ENCODE measurements at places on chromosomes 5 and 9.
A peak's percentile ranks its signal among the peaks of the same experiment; 100 is the strongest.

DNA sequence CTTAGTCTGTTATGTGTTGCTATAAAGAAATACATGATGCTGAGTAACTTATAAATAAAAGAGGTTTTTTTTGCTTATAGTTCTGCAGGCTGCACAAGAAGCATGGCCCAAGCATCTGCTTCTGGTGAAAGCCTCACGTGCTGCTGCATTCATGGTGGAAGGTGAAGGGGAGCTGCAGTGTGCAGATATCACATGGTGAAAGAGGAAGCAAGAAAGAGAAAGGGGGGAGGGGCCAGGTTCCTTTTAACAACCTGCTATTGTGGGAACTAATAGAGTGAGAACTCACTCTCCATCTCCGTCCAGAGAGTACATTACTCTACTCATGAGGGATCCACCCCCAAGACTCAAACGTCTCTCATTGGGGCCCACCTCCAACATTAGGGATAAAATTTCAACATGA is 12.5 kb upstream of the PARP8 start:
- no peak for DNase-seq

DNA sequence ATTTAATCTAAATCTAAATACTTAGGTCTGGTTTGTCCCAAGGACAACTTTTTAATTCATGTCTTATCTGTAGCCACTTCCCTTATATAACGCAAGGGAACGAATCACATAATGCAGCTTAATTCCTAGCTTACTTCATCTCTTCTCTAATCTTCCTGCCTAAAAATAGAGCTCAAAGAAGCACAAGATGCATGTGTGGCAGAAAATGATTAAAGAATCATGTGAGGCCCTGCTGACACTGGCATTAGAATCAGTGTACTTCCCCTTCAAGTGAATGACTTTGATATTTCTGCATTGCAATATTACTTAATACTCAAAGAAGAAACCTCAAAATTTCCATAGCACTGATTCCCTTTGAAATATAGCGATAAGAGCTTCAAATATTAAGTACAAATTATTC is 317.9 kb upstream of the FTMT start:
- no peak for DNase-seq

GRCh38 chr5:64619609-64620008 is 70.7 kb upstream of the SHISAL2B start:
- no peak for DNase-seq

DNA sequence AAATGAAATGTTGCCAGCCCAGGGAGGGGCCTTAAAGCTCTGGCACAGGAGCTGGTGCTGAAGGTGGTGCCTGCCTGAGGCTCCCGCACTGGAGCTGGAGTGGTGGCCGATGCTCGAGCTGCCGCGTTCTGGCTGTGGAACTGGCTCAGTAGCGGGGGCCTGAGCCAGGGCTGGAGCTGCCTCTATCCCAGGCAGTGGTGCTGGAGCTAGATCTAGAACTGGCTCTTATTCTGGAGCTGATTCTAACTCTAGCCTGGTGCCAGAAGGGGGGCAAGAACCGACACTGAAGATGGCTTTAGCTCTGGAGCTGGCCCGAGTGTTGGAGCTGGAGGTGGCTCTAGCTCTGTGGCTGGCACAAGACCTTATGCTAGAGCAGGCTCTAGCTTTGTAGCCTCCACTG is 19.2 kb downstream of the OBP2B start:
- DNase-seq = no peak

DNA sequence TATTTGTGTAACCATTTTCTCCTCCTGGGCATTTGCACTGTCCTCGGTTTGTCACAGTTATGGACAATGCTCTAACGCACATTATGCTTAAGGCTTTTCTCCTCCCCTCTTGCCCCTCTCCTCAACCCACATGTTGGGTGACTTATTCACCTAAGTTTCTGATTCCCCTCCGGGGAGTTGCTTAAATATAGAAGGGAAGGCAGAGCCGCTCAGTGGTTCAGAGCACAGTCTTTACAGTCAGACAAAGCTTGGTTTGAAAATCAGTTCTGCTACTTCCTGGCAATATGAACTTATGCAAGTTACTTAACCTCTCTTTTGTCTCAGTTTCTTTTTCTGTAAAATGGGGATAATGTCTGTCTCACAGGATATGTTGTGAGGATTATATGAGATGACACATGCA is 41.2 kb upstream of the SPRY4 start:
- DNase-seq = no peak

DNA sequence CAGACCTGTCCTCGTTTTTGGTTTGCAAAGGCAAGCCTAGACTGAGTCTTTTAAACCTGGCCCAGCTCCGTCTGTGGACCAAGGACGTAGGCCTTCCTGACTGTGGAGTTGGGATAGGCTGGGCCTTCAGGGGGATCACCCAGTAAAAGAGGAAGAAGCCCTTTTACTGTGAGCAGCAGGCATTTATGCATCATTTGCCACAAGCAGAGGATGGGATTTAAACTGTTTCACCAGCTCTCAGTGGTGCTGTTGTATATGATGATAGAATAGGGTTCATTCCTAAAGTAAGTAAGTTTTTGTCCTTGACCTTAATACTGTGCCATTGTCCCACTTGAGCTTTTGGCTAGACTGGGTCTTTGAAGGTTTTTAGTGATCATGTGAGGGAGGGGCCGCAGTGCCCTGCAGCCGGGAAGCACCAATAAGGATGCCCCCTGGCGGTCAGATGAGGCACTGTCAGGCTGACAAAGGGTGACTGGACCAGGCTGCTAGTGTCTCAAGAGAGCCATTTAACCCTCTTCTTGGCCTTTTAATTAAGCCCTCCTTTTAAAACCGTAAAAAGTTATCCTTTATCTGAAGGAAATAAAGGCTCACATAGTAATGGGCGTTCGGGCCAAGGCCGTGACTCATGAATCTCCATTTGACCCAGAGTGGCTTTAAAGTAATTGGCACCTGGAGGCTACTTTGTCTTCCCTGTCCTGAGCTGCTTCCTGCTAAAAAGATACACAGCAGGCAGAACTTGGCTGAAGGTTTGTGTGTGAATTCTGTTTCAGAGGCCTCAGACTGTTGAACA is 74.0 kb downstream of the UBAP1 start:
- peak; percentile 36 for DNase-seq

DNA sequence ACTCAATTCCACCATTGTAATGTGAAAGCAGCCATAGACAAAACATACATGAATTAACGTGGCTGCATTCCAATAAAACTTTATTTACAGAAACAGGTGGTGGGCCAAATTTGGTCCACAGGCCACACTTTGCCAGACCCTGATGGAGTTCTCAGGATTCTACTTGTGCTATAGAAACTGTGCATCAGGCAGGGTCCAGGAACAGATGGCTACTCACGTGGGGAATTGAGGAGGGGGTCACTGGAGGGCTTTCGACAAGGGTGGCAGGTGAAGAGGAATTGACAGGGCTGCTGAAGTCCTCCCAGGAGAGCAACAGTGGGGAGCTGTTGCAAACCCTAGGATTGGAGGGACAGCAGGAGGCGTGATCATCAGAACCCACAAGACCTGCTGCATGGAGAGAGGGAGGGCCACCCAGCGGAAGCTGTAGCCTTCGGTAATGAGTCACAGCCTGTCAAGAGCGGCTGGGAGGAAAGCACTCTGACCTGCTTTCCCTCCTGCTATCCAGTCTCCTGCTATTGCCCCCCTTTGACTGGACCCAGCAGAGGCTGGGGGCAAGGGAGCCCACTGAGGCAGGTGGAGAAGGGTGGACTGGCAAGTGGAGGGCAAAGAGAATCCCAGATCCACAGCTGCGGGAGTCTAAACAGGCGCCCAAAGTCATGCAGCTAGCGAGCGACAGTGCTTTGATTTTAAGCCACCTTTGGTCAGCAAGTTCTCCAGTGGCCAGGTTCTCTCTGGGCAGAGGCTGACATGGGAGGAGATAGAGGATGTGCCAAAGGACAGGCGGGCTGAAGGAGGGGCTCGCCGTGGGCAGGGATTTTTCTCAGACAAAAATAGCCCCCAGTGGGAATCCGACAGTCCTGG is 138.3 kb upstream of the SMIM23 start:
- no peak for DNase-seq

DNA sequence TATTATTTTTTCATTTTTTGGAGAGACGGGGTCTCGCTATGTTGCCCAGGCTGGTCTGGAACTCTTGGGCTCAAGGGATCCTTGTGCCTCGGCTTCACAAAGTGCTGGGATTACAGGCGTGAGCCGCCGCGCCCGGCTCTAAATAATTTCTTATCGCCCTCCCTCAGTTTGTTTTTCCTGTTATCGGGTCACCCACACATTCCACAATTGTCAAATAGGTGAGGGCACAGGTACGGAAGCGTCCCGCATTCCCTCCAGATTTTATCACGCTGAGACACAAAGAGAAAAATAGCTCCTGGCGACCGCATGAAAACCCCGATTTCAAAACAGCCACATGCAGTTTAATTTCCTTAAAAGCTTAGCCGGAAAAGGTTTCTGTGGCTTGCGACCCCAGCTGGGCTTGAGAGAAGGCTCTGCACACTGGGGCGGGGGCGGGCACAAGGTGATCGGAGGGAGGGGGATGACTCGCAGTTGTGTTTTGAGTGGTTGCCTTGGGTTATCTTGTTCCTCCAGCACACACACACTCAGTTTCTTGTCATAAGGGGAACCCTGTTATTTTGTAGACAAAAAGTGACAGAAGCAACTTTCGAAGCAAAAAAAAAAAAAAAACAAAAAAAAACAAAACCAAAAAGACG is 717 bp upstream of the IQGAP2 start:
- peak; percentile 67 for DNase-seq

DNA sequence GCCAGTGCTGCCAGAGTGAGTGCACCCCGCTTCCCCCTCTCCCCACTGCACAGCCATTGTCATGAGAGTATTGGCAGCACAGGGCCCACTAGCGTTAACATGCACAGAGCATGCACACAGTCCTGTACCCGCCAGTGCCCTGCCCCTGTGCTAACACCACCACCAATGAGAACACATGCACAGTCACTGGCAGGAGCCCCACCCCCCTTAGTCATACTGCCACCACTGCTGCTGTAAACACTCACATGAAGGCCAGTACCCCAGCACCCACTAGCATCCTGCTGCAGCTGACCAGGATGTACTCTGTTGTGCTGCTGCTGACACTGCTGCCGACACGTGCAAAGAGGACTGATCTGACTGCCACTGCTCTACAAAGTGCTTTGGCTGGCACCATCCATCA is 19.5 kb upstream of the RANBP6 start:
- no peak for DNase-seq

DNA sequence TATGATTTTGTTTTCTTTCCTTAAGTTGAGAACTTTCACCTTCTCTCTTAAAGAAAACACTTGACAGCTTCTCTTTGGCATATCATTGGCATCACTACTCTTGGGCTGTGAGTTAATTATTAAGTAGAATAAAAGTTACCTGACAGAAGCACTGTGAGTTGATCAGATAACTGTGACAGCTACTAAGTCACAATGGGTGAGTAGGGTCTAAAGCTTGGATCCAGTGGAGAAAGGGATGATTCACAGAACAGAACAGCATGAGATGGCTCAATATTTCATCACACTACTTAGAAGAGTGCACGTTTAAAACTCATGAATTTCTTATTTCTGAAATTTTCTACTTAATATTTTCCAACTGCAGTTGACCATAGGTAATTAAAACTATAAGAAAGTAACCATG is 268.5 kb upstream of the NMUR2 start:
- DNase-seq = no peak

Data from T-helper 1 cell (primary cell).